ENCODE measurements at places on chromosomes 4 and X.

DNA sequence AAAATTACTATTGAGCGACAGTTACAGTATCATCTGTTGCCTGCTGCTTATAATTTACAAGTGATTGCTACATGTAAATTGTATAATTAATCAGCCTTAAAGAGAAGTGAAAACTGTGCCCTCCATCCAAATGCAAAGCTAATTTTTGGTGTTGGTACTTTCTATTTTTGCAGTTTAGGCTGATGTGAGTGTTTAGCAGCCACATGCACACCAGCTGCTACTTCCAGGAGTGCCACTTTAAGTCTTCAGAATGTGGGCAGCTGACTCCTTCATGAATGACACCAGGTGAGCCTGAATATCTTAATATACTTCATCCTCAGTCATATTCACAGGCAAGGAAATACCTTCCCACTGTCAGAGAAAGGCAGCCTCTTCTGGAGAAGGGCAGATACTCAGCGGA, 149.8 kb upstream of the RASGEF1B start:
- DNase-seq: no peak

DNA sequence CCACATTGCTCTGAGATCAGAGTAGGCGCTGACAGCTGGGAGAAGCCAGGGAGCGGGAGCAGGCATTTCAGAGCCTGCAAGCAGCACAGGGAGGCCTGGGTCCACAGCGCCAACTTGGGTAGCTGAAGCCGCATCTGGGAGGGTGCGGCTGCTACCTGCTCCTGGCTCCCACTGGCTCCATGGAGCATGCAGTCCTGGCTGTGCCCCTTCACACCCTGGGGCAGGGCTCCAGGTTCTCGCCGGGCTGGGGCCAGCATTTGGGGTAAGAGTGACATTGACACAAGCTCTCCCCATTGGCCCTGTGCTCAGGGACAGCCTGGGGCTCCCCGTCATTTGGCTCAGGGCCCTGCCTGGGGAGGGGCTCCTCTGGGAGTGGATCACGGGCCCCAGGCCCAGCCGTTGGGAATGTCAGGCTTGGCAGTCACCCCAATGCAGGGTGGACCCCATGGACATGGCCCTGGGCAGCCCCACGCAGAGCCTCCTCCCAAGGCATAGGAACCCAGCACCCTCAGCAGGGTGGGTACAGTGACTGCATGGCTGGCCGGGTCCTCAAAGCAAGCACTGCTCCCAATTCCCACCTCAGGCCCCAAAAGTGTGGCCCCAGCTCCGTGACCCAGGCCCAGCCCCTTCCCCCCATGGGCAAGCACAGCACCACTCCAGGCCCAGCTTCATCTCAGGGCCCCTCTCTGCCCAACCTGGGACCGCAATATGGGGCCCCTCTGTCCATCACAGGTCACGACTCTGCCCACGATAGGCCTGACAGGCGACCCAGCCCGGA, 82.4 kb downstream of the PRDM5 start:
- no peak for DNase-seq

- DNase-seq: no peak
These were observed 28.5 kb downstream of the PTTG2 start for GRCh38 chr4:37988670-37989069.

- DNase-seq: no peak
These were observed 25.9 kb downstream of the ADH1A start for GRCh38 chr4:99264927-99265326.

- no peak for DNase-seq
These were observed 19.6 kb downstream of the SCD5 start for GRCh38 chr4:82779032-82779431.

- no peak for DNase-seq
These were observed 27.5 kb downstream of the TMEM156 start for GRCh38 chr4:39004758-39005157.

GRCh38 chrX:32987142-32987541, 224.2 kb downstream of the DMD start:
- no peak for DNase-seq
